Fibroblast of villous mesenchyme (primary cell): ENCODE measurements at places on chromosomes 16 and 17. TPM values are rescaled to one million over a fixed set of nuclear protein-coding genes. Genes with fewer than 3 reads are reported as not detected.

The RNF157 gene
- 4.7 and 10.0 TPM in 2 replicates for total RNA-seq

The LLGL2 gene
- total RNA-seq: 0.32 and 2.2 TPM in 2 replicates

The SAT2 gene
- 23.3 and 37.0 TPM in 2 replicates for total RNA-seq

The UQCRC2 gene
- total RNA-seq: 148 and 225 TPM in 2 replicates

The GPR139 gene
- not detected in 2 replicates for total RNA-seq

The OR4D1 gene
- under 0.01 TPM in 1 of 2 replicates, not detected in the other for total RNA-seq

The HBA2 gene
- total RNA-seq: not detected in 2 replicates

The ATP1B2 gene
- total RNA-seq: not detected in 2 replicates

The SHISA6 gene
- under 0.01 TPM in 1 of 2 replicates, not detected in the other for total RNA-seq

The DOC2B gene
- total RNA-seq: not detected in 2 replicates

The CALB2 gene
- total RNA-seq: under 0.01 and 0.97 TPM in 2 replicates

The HSD17B1 gene
- total RNA-seq: 3.5 and 11.9 TPM in 2 replicates

The KRT34 gene
- 26.7 and 28.9 TPM in 2 replicates for total RNA-seq

The NUPR1 gene
- total RNA-seq: 8.2 and 27.7 TPM in 2 replicates

The CMTM1 gene
- 2.3 and 3.9 TPM in 2 replicates for total RNA-seq

The DNAI2 gene
- not detected in 2 replicates for total RNA-seq

The ALOX15B gene
- total RNA-seq: not detected in 2 replicates

The KCNH4 gene
- under 0.01 TPM in 1 of 2 replicates, not detected in the other for total RNA-seq

The TBX4 gene
- total RNA-seq: not detected in 2 replicates

The GSPT1 gene
- 104 and 170 TPM in 2 replicates for total RNA-seq

The TMEM132E gene
- total RNA-seq: under 0.01 TPM in 1 of 2 replicates, not detected in the other

The HS3ST4 gene
- not detected in 2 replicates for total RNA-seq

The CRHR1 gene
- not detected in 2 replicates for total RNA-seq

The NUBP1 gene
- 13.0 and 17.7 TPM in 2 replicates for total RNA-seq

The PRDM7 gene
- not detected in 2 replicates for total RNA-seq

The MYO15A gene
- total RNA-seq: 0.43 and 0.97 TPM in 2 replicates

The SLC9A5 gene
- 1.9 and 2.2 TPM in 2 replicates for total RNA-seq
